Stimulated activated CD8-positive, alpha-beta memory T cell treated with anti-CD3 and anti-CD28 coated beads, Interleukin-4, amount 100 ng/mL, for 4 hours (primary cell): ENCODE measurements at places on chromosomes 7 and 10.

DNA sequence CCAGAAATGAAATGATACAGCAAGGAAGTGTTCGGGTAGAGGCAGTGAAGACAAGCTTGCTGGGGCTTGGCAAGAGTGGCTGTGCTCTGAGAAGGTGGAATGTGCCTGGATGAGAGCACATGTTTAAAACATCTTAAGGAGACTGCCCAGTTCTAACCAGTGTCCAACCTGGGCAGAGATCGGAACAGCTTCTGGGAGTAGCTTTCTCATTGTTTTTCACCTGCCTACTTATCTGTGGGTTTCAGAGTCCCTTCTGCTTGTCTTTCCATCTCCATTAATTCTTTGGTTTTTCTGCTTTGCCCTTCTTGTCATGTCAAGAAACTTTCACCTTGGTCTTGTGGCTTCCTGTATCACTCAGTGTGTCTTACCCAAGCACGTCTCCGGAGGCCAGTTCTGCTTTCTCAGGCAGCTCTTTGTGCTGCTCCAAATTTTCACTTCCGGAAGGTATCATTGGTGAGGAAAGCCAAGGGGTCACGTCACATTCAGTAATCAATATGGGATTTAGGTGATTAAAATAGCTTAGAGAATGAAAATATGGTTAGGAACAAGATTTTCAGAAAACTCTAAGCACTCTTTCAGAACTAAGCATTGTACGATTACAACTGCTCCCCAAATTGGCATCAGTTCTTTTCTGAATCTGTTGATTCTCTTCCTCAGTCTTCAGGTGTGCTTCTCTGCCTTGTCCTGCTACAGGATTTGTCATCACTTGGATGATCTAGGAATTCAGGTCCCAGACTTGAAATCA lies 5.5 kb upstream of the LAMB4 start:
- no peak for DNase-seq

DNA sequence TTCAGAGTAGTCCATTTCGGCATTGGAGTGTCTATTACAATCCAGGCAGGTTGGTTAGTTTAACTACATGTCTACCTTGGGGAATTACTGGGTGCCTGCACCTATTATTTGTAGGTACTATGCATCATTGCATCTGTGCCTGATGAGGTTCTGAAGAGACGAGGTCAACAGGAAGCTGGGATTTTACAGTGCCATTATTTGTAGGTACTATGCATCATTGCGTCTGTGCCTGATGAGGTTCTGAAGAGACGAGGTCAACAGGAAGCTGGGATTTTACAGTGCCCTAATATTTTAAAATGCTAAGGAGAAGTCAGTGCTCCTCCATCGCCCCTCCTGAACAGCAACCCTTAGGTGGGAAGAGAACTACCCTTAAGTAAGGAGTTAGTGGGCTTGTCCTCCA lies 41.7 kb downstream of the NPY start:
- no peak for DNase-seq

- no peak for DNase-seq
Observed at GRCh38 chr10:30806850-30807249, 177.3 kb upstream of the LYZL2 start.

DNA sequence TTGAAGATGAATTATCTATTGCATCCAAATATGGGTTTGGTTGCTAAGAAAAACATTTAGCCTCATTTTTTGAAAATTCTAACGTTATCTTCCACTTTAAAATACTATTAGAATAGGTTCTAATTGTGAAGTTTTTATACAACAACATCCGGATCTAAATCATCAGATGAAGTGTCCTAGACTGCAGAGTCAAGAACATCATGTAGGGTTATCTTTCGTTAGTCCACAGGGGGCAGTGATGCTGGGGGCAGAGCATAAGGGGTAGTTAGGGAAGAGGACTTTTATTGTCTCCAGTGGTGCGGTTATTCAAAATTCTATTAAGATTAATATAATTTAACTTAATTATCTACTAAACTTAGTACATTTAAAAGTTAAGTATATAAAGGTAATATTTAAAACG lies 990.6 kb upstream of the PHF14 start:
- DNase-seq, result no peak

DNA sequence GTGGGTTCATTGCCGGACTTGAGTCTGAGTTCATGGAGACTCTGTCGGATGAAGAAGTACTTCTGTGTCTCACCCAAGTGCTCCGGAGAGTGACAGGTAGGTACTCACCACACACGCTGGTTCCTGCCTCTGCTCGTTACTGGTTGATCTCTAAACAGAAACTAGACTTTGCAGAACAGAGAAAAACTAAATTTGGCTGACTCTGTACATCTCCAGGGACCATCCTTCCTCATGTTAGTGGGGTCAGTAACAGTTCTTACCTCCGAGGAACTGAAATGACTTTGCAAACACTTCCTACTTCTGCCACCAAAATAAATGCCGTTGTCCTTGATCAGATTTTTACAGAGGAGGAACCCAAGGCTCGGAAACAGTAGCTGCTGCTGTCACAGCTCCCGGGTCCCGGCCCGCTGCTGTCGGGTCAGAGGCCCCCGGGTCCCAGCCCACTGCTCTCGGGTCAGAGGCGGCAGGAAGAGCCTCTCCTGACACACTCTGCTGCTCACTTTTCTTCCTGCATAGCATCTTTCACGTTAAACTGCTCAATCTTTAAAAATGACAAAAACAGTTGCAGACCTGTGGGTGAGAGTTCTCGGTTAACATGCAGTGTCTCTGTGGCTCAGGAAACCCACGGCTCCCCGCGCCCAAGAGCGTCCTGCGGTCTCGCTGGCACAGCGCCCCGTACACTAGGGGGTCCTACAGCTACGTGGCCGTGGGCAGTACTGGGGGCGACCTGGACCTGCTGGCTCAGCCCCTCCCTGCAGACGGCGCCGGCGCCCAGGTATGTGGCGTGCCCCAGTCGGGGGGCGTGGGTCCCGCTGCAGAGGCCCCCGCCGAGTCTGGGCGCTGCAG lies 4.8 kb upstream of the MTG1 start:
- no peak for DNase-seq

DNA sequence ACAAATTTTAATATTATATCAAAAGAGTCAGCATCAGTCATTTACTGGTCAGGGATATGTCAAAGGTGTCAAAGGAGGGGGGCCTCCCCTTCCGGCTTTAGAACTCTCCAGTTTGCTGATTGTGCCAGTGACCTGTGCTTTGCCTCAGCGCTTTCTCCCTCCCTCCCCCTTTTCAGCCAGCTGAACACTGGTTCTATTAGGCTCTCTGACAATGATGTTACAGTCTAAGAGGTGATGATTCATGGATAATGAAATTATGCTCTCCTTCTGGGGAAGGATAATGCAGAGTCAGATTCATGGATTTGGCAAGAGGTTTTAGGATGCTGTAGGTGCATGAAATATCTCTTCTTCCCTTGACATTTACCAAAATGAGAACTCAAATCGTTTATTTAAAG lies 6.1 kb downstream of the LRRTM3 start:
- DNase-seq, result no peak

DNA sequence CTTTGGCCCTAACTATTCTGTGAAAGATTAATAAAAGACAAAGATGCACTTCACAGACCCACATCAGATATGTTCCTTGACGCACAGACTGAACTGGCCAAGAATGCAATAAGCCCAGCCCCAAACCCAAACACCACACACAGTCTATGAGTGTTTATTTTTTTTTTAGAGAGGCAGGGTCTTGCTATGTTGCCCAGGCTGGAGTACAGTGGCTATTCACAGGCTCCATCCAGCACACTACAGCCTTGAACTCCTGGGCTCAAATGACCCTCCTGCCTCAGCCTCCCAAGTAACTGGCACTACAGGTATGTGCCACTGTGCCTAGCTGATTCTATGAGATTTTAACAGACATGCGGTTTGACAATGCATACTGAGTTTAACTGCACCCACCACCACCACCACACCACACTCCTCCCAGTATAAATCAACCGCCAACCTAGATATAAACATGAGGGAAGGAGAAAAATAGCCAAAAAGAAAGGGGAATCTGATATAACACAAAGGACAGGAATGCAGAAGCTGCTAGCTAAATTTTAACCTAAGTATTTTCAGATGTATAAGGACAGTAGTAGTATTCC lies 35.1 kb upstream of the SLC26A3 start:
- no peak for DNase-seq

GRCh38 chr10:9635691-9636090 lies 1382.0 kb upstream of the CELF2 start:
- no peak for DNase-seq

DNA sequence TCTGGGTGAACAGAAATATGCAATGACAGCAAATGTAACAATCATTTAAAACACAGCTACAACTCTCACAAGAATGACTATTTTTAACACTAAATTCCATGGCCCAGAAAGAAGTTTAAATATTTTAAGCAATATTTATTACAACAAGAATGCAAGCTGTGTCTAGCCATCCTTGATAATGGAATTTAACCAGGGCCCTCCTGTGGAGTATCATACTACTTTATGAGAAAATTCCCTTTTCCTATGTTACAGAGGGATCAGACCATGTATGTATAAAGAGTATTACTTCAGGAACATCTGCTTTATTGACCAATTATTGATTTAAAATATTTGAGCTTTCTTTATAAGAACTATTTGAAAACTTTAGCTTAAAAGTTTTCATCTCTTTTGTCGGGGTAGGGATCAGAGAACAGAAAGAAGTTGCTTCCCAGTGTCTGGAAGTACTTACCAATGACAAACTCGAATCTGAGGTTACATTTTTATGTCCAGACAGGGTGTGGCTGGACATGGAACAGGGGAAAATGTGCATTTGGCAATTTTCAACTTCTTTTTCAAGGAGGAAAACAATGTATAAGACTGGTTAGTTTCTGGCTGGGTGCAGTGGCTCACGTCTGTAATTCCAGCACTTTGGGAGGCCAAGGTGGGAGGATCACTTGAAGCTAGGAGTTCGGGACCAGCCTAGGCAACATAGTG lies 48.3 kb upstream of the NRBF2 start:
- no peak for DNase-seq

DNA sequence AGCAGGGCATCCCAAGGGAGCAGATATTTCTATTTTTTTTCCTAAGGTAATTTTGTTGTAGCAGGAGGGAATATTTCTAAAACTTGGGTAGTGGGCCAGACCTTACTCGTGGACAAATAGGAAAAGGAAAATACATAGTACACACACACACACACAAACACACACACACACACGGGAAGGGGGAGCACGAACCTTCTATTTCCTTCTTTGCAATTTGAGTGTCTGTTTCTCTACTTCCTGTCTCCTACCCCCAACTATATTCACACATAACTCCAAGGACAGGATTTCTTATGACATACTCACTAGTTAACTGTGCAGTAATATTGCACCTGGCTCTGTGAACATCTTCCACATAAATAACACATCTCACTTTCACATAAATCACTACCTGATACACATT lies 4.4 kb downstream of the LDB1 start:
- DNase-seq, result no peak

- DNase-seq, result no peak
Observed at GRCh38 chr10:130202984-130203621, 66.9 kb downstream of the GLRX3 start.

DNA sequence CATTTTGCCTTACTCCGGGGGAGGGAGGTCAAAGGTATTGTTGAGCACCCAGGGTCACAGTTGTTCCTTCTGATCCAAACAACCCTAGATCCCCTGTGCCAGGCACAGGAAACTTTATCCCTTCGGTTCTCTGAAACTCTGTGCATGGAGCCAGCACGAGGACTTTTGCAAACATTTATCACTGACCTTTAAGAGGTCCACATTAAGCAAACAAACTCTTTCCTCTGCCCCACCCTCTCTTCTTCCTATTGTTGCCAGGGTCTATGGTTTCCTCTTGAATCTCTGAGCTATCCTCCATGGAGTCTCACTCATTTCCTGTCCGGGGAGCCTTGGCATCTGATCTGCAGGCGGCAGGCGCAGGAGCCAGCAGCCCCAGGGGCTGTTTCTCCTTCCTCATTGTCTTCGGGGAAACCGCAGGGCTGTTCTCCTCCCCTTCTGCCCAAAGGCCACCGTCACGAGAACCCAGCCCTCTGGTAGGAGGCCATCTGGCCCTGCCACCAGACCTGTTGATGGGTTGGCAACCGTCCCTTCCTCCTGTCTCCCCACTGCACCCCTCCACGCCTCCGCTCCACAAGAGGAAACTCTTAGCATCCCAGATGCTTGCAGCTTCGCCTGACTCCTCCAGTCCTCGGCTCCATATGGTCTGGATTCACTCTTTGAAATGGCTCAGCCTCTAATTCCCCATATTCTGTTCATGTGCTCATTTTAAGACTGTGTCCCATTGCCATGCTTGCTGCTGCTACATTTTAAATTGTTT lies 327.3 kb upstream of the NRP1 start:
- no peak for DNase-seq

GRCh38 chr7:41170466-41170865 lies 532.4 kb downstream of the INHBA start:
- DNase-seq, result no peak

- DNase-seq, result no peak
Observed at GRCh38 chr7:50795831-50796230, 13.1 kb upstream of the GRB10 start.

DNA sequence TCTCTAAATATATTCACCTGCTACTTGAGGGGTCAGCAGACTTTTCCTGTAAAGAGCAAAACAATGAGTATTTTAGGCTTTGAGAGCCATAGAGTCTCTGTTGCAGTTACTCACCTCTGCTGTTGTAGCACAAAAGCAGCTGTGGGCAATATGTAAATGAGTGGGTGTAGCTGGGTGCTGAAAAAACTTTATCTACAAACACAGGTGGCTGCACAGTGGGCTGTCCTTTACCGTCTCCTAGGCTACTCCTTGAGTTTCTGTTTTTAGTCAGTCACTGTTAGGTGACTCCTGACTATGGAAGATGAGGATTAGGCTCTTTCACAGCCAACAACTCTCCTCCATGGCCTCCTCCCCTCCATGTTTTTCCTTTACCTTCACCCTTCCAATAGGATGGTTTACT lies 286.1 kb upstream of the C7orf33 start:
- DNase-seq, result no peak

DNA sequence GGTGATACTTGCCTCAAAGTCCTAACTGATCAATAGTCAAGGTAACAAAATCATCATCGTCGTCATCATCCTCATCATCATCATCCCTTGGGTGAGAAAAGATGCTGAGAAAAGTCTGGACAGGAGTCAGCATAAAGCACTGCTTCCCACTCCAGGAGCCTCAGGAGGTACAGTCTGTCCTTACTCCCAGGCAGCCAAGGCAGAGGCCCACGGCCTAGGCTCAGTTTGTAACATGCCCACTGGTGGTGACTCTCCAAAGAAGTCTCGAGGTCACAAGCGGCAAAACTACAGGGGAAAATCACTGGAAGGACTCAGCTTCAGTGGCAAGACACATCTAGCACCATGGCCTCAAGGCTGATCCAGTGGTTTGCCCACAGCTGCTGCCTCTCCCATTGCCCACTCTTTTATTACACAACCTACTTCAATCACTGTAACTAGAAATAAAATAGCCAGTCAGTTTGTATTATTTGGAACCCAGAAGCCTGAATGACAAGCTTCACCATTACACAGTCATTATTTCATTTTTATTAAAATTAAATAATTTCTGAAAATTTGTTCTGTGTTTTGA lies 150.4 kb downstream of the SRPK2 start:
- DNase-seq, result no peak

DNA sequence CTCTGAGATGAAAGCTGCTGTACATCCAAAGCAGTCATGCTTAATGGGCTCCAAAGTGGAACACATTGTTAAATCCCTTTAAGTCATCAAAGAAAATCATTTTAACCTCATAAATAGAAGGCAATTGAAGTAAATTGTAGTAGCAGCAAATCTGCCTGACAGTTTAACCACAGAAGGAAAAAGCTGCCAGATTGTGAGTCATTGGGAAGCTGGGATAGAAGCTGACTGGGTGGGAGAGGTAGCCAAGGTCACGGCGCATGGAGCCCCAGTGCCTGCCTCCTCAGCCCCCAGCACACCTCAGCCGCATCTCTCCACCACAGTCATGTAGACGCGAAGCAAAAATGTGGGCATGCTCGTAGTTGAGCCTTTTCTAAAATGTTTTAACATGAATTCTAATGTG lies 44.0 kb downstream of the TARP start:
- DNase-seq, result no peak
